Calu3 (cell line): ENCODE measurements at places on chromosomes 1 and 21.

GRCh38 chr1:221816899-221817298, 75.0 kb upstream of the DUSP10 start:
- DNase-seq = no peak

DNA sequence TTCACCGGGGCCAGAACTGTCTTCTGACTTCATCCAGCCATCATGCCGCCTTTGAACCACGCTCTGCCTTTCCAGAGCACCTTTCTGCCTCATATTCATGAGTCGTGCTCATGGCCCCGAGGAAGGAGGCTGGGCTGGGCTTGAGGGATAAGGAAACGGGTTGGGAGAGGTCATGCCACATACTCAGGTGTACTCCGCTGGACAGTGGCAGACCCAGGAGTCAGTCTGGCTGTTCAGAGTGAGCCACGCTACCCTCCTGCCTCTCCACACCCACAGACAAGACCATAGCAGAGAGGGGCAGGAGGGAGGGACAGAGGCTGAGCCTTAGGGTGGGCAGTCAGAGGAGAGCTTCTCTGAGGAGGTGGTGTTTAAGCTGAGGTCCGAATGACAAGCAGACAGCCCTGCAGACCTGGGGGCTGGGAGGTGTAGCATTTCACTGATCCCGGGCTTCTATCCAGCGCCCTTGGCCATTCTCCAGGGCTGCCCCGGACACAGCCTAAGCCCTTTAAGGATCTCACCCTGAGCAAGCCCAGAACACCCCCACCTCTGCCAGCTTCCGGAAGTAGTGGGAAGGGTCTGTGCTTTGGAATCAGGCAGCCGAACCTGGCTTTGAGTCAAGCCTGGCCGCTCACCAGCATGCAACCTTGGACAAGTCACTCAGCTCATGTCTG, 102.3 kb downstream of the LACTBL1 start:
- DNase-seq = no peak

GRCh38 chr21:34824314-34824713, 155.5 kb downstream of the CLIC6 start:
- DNase-seq = no peak

DNA sequence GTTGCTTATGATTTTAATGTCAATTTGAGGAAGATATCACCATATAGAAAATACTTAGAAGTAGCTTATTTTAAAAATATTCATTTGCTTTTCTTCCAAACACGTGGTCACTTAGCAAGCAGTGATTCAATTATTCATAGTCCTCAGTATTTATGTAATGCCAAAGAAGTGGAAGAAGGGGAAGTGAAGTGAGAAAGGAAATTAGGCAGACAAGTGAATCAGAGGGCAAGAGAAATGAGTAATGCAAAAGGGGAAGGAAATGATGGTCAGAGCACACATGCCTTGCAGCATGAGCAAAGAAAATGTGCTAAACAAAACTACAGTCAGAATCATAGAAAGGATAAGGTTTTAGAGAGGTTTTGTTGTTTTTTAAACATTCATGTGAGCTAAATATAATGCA, 31.8 kb downstream of the SDCCAG8 start:
- DNase-seq = no peak

- DNase-seq = no peak
These were observed 27.4 kb upstream of the HRNR start for GRCh38 chr1:152251391-152251790.
